Inflammatory macrophage (primary cell): ENCODE measurements at places on chromosomes 11 and 22.

DNA sequence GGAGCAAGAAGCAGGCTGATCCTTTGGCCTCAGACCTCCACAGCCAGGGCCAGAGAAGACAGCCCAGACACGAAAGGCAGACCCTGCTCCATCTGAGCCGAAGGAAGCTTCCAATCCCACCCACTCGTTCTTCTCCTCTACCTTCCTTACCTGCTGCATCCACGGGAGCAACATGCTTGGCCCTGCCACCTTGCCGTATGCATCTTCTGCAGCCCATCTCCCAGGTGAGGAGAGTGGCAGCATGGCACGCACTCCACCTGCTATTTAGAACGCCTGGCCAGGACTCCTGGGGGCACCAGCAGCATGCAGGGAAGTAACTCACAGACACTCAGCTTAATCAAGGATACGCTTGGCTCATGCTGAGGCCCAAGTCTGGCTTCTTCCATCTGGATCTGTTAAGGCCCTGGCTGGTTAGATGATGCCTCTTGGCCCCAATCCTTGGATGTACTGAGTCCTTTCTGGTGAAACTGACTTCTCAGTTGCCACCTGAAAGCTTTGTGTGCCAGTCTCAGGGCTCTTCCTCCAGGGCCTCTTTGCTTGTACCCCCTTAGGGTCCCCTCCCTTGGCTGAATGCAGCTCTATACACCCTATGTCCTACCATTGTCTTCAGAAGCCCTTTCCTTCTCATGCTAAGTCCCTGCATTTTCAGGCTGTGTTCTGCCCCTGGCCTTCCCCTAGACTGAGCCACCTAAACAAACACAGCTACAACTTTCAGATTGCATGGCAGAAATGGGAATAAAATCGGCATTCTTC is 604.9 kb downstream of the BUD13 start:
- no peak for DNase-seq

DNA sequence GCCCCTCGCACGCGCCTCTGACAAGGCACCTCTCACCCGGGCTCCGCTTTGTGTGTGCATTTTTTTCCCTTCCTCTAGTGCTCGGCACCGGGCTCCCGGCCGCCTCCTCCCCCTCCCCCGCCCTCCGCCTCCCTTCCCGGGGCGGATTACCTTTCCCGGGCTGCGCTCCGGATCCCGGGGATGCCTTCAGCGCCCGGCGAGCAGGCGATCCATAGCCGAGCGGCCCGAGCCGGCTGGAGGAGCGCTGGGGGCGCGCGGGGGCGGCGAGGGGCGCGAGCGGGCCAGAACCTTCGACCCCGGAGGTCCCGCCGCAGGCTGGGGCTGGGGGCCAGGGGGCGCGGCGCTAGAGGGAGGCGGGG is 282 bp downstream of the MPPED2 start:
- no peak for DNase-seq

DNA sequence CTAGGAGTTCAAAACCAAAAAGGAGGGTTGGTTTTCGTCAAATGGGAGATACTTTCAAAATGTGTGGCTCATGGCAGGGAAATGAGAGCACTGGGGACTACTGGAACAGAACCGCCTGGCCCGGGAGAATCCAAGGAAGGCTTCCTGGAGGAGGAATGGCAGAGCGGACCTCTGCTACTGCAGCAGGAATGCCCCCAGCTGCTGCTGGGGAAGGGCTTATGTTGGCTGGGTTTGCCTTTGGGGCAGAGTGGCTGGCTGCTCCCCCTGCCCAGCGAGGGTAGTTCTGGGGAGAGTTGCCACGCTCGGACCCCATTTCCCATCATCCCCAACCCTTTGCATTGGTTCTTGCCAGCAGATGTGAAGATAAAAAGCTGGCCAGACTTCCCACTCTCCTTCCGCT is 10.6 kb upstream of the APOBEC3A start:
- DNase-seq = no peak

DNA sequence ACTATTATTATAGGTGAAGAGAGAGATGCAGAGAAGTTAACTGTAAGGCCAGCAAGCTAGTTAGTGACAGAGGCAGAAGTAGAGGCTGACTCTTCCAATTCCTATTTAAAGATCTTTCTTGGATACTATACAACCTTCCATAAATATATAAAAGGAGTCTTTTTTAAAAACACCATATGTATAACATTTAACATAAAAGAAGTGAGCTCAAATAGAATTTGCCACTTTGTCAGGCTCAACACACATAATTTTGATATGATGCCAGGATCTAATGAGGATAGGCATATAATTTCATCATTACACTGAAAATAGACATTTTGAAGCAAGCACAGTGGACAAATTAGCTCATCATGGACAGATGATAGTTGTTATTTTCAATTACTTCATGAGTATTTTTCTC is 64.1 kb upstream of the MPPED2 start:
- DNase-seq = no peak

- DNase-seq = no peak
These were observed 194.0 kb upstream of the KIRREL3 start for GRCh38 chr11:127194521-127194920.

- DNase-seq = no peak
These were observed 6.4 kb upstream of the C11orf96 start for GRCh38 chr11:43936076-43936475.

- DNase-seq = no peak
These were observed 45.4 kb upstream of the DKK3 start for GRCh38 chr11:12053606-12054361.

- no peak for DNase-seq
These were observed 4.3 kb downstream of the SMARCB1 start for GRCh38 chr22:23790819-23791737.

DNA sequence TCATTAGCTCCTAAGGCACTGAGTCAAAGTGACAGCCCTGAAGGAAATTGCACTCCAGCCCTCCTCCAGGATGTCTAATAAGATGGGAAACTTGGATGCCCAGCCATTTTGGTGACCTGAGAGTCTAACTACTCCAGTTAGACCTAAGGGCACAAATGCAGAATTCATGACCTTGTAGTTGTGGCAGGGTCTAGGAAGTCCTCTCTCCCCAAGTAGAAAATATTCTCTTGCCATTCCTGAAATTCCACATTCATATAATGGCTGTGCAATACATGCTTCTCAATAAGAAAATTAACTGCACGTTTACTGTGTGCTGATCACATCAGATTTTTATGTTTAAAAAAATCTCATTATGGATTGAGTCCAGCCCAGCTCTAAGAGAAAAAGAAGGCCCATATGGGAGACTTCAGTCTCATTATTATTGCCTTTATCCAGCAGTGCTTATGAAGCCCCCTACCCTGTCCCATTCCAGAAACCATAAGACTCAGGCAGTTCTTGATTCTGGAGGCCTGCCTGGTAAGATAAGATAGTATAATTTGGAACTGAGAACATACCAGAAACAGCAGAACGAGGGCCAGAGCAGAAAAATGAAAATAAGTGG is 133.7 kb upstream of the LDLRAD3 start:
- DNase-seq = no peak

GRCh38 chr11:123091506-123091905 is 29.6 kb upstream of the HSPA8 start:
- no peak for DNase-seq

- DNase-seq = no peak
These were observed 15.2 kb downstream of the PRPF19 start for GRCh38 chr11:60891103-60891741.

GRCh38 chr11:16155448-16155847 is 200.9 kb downstream of the SOX6 start:
- no peak for DNase-seq

DNA sequence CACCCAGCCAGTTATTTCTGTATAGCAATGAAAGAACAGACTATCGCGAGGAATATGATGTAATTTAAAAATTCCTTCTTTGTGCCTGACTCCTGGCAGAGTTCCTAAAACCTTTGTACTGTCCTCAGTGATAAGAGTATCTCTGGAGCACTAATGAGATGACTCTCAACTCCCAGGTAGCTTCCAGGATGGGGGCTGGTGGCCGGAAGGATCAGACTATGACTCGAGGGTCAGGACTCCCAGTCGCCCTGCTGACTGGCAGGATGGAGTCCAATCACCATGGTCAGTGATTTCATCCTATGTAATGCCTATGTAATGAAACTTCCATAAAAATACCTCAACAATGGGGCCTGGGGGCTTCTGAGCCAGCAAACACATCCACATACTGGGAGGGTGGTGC is 135.1 kb downstream of the SHANK2 start:
- DNase-seq = no peak

- DNase-seq = no peak
These were observed 59.2 kb upstream of the PRODH start for GRCh38 chr22:18995327-18995711.

DNA sequence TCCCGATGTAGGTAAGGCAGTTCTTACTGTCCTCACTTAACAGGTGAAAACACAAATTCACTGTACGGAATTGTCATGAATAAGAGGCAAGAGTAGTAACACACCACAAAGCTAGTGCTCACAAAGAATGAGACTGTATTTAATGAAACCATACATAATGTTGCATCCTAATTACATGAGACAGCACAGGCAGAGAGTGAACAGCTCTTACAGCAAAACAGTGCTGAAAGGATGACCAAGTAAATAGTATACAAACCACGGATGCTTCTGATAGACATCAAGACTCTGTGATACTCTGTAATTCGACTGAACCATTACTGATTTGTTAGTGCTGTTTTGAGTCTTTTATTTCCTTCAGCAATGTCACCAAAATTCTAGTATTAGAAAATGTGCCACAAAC is 282.3 kb downstream of the TTC28 start:
- DNase-seq = no peak

DNA sequence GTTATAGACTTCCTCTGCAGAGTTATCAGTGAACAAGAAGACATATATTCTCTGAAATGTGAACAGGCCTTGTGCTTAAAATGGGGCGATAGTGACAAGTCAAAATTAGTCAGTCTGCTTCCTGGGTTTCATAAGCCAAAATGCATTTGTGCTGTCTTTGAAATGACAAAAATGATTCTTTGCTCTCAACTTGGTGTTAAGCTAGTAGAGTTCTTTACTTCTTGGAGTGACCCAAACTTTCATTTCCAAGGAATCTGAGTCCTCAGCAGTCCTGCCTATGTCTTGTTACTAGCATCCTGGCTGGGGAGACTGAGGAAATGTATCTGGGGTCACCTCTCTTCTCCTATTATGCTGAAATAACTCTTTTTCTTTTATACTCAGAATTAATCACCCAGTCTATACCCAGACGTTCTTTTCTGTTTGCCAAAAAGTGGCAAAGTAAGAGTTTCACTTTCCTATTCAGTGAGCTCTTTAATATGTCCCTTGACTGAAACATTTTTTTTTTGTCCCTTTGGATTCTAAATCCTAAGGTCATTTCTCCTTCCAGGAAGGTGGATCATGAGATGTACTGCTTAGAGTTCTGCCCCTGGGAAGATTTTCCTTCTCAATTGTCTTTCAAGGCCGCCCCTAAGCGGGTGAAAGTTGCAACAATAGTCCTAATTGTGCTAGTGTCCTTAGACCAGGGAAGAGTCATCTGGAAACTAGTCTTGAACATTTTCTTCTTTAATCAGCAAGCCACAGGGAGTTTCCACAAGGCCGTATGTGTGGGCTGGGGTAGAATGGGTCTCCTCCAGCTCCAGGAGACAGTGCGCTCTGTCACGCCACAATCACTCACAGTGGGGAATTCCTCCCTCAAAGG is 53.0 kb upstream of the RDX start:
- peak; percentile 30 for DNase-seq

- DNase-seq = peak; percentile 67
These were observed 7.6 kb downstream of the TP53I11 start for GRCh38 chr11:44943118-44943517.

DNA sequence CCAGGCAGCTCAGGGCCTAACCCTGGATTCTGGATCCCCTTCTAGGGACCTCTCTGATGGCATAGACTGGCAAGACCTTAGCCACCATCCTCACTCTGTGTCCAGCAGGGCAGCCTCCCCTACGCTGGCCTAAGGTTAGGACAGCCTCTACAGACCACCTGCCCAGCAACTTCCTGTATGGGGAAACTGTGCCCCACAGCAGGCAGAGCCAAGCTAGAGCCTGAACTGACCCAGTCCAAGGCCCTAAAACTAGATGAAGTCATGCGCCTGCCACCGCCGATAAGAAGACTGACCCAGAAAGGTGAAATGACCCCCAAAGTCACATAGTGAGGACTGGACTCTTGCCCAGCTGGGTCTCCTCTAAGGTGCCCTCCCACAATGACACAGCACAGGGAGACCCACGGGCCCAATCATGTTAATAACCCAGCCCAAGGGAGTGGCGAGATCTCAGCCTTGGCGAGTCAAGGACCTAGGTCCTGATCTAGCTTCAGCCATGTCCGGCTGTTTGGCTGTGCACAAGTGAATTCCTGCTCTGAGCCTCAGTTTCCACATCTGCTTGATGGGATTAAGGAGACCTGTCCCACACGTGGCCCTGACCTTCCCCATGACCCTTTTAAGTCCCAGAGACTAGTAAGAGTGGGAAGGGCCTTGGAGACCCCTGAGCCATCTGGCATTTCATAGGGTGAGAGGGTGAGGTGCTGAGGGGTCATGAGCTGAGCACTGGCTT is 17.6 kb downstream of the STARD10 start:
- DNase-seq = no peak

DNA sequence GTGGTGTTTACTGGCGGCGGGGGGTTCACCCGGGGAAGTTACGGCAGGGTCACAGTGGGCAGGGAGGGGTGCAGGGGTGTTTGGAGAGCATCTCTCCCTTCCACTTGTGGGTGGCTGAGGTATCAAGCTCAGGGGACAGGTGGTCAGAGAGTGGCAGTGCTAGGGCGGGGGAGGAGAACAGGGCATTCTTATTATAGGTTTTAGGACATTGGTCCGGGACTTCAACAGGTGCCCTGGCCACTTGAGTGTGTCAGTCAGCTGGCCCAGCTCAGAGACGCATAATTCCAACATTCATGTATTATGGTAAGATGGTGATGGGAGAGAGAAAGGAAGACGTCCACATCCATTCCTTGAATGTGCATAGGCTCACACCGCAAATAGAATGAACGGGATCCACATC is 101.7 kb downstream of the TEAD1 start:
- no peak for DNase-seq
